Choroid plexus epithelial cell (primary cell): ENCODE measurements at places on chromosomes 12 and 14.

GRCh38 chr14:69068744-69069421 lies 84.0 kb downstream of the DCAF5 start:
- DNase-seq: peak; percentile 83

DNA sequence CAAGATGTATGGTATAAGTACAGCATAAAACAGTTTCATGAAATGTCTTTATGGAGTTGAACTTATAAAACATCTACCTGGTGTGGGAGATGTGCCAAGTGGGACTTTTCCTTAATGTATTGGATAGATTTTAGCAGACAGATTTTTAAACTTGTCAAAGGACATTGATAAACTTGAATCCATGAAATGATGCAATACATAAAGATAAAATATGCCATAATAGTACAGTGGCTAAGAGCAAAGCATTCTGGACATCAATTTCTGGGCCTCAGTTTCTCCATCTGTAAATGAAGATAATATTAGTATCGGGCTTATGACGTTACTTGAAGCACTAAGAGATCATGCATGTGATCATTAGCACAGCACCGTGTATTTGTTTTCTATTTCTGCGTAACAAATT lies 45.4 kb downstream of the NKX2-1 start:
- DNase-seq: no peak

- no peak for DNase-seq
These were observed 27.0 kb downstream of the SLC25A21 start for GRCh38 chr14:37145395-37145794.

- DNase-seq: no peak
These were observed 11.7 kb upstream of the COL2A1 start for GRCh38 chr12:48015954-48016353.

GRCh38 chr14:37824939-37825712 lies 229.7 kb downstream of the TTC6 start:
- DNase-seq: peak; percentile 49

DNA sequence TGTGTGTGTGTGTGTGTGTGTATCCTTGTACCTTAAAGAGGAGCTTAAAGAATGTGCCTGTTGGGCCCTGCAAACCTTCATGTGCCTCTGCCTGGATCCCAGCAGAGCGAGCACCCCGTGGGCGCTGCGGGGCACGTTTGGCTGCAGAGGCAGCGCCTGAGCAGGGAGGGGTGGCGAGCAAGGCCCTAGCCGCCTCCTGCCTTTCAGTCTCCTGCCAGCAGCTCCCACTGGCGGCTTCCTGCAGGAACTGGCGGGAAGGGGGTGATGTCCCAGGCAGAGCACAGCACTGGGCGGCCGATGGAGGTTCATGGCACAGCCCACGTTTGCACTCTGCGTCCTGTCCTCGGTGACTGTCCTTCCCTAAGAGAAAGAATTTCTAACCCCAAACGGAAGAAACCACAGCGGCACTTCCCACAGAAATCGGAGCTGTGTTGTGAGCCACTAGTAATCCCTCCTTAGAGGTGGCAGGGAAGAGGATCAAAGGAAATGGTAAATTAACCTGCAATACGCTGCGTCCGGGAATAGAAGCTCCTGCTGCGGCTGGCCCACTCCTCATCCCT lies 19.8 kb downstream of the ZBTB42 start:
- peak; percentile 83 for DNase-seq

DNA sequence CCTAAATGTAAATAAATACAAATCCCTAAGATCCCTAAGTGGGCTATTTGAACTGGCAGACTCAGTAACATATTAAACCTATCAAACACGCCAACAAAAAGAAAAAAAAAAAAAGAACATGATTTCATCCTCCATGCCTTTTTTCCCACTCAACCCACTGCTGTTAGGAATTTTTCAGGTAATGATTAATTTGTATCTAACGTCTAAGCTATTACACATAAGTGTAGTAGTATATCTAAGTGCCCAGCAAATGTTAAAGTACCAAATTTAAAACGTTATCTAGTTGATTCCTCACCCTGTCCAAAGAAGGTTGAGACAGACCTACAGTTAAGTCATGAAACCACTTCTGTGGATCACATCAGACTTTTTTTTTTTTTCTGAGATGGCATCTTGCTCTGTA lies 16.4 kb upstream of the ARID4A start:
- DNase-seq: no peak

- no peak for DNase-seq
These were observed 11.6 kb upstream of the UNC119B start for GRCh38 chr12:120698665-120699064.

DNA sequence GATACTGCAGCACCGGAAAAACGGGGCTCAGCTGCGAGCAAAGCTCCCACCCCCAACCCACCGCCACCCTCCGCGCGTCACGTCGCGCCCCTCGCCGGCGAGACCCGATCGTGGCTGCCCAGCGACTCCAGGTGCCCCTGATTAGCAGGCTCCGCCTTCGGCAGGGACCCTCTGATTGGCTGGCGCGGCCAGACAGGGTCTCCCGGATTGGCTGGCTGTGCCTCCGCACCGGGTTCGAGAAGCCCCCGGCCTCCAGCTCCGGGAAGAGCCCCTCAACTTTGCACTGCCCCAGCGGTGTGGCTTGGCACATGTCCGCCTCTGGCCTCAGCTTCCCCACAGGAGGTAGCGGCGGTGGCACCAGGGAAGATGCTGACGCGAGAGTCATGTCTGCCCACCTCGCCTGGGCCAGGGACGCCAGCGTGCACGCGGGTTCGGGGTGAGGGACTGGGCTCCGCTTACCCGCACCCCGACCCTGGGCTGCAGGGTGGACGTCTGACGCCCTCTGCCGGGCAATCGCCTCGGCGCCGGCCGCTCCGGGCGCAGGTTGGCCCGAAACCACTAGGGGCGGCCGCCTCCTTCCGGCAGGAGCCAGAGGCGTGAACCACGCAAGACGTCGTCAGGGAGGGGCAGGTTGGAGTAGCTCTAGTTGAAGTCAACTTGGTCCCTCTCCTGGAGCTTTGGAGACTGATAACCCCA lies 498 bp upstream of the RHOF start:
- peak; percentile 94 for DNase-seq

- peak; percentile 39 for DNase-seq
These were observed 84.0 kb downstream of the LRP6 start for GRCh38 chr12:12182703-12183365.

DNA sequence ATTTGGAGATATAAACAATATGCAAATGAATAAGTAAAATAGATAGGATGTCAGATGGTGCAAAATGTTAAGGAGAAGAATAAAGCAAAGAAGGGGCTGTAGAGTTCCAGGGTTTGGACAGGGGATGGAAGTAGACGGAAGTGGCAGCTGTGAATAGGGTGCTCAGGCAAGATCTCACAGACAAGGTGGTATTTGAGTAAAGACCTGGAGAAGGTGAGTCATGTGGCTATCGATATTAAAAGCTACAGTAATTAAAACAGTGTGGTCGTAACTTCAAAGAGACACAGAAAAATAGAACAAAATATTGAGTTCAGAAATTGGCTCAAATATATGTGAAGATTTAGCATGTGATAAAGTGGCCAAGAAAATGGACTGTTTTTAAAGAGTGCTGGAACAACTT lies 61.3 kb upstream of the SLC38A2 start:
- DNase-seq: no peak

DNA sequence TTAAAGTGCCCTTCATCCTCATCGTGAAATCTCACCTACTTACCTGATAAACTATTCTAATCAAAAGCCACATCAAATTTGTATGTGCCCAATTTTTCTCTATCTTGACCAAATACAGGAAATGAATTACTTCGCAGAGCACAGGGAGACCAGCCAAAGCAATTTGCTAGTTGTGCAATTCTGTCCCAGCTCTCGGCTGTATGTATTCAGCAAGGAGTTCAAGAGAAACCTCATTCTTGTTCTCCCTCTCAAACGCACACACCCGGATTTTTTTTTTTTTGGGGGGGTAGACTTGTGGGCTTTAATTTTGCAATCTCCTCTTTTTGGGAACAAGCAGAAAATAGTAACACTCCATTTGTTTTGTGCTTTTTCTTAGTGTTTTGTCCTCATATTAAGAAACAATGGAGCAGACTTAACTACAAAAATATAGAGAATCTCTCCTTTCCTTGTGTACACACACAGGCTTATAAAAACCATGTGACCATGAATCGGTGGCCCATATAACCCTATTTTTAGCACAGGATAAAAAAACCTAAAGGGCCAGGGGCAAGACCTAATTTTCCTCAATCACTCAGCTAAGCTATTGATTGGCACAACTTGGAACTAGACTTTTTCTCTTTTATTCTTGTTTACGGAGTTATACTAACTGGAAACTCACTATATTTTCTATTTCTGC lies 64.2 kb downstream of the MBIP start:
- peak; percentile 28 for DNase-seq

DNA sequence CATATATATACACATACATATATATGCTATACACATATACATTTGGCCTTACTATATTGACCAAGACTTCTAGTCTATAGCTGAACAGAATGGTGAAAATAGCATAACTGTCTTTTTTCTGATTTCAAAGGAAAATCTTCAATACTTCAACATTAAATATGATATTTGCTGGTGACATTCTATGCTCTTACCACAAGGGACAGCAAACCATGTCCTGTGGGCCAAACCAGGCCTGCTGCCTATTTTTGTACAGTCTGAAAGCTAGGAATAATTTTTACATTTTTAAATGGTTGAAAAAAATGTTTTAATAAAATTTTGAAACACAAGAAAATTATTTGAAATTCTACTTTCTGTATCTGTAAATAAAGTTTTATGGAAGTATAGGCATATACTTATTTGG lies 63.6 kb downstream of the EML5 start:
- DNase-seq: peak; percentile 8

DNA sequence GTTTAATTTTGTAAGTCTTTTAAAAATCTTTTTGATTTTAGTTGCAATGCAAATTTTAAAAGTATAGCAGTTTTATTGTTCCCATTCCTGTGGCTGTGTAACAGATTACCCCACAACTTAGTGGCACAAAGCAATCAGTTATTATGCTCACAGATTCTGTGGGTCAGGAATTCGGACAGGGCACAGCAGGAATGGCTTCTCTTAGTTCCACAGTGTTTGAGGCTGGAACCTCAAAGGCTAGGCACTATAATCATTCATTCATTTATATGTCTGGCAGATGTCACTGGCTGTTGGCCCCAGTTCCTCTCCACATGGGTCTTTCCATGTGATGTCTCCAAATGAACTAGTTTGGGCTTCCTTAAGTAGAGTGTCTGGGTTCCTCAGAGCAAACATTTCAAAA lies 193.3 kb downstream of the RAD51B start:
- no peak for DNase-seq

DNA sequence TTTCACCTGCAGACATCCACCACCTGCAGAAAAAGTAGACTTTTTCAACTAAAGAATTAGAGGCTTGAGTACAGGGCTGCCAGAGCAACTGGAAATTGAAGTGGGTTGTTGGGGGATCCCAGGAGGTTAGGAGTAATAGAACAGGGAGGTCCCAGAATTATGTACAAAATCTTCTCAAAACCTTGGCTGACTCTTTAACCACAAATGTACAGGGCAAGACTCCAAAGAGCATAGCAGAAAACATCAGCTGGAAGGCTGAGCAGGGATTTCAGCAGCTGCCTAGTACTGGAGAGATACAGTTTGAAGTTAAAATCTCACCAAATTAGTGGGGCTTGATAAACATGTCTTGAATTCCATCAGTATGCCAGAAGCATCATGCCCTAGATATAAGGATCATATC lies 191.6 kb downstream of the CRADD start:
- DNase-seq: peak; percentile 91

DNA sequence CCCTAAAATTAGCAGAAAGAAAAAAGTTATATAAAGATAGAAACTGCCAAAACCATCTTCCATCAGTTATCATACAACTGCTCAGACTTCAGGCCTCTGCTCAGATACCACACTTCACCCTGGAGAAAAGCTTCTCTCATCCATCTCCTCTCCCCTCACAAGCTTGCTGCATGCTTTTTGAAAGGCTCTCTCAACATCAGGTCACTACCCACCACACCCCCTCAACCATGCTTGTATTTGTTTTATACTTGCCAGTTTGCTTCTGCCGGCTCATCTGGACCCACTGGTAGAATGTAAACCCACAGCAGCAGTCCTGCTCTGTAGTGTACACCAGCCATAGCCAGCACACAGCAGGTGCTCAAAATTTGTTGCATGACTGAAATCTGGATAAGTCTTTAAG lies 8.8 kb downstream of the PPP1CC start:
- DNase-seq: no peak

- DNase-seq: peak; percentile 25
These were observed 977 bp upstream of the KRT5 start for GRCh38 chr12:52521175-52521567.

DNA sequence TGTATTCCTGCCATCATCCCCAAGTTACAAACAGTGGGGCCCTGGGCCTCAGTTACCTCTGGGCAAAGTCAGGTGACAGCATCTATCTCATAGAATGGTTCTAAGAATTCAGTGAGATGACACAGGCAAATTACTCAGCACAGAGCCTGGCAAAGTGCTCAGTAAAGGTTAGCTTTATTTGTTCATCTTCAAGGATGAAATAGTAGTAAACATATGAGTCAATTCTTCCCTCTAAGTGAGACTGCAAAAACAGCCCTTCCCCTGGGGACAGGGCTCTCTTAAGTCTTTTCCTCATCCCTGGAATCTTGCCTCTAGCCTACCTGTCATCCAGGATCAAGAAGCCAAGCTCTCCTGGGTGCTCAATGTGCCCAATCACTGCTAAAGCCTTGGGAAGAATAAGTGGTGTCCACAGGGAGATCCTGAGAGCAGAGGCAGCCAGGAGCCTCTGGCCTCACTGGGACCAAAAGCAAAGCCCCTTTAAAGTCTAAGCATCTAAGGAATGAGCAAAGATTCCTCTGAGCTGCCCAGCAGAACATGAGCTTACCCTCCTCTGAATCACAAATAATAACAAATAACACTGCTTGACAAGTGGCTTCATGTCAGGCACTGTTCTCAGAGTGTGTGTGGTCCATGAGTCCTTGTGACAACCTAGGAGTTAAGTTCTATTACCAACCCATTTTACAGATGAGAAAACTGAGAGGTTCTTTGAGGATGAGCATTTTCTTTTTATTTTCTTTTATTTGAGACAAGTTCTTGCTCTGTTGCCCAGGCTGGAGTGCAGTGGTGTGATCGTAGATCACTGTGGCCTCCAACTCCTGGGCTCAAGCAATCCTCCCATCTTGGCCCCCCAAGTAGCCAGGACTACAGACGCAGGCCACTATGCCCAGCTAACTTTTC lies 12.1 kb downstream of the NUAK1 start:
- peak; percentile 70 for DNase-seq

DNA sequence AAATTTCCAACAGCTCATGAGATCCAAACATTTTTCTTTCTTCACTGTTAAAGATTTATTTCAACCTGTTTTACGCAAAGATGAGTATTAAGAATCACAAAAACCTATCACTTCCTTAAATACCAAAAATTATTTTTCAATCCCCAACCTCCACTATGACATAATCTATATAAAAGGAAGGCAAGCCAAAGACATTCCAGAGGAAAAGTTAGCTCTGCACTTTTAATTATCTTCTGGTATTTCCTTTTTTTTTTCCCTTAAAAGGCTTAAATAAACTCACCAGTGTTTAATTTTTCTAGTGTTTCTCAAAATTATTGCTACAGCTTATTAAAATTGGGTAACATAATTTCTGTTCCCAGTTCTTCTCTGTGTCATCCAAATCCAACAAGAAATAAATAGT lies 75.9 kb downstream of the BMP4 start:
- no peak for DNase-seq

GRCh38 chr14:76193696-76194095 lies 42.0 kb downstream of the GPATCH2L start:
- no peak for DNase-seq

- peak; percentile 83 for DNase-seq
These were observed 645 bp downstream of the FOXA1 start for GRCh38 chr14:37594238-37594970.
